ENCODE measurements at places on chromosomes 2 and 18. TPM values are rescaled to one million over a fixed set of nuclear protein-coding genes. Genes with fewer than 3 reads are reported as not detected.

- no peak for DNase-seq
These were observed 30.5 kb downstream of the PREPL start for GRCh38 chr2:44330801-44331200.

DNA sequence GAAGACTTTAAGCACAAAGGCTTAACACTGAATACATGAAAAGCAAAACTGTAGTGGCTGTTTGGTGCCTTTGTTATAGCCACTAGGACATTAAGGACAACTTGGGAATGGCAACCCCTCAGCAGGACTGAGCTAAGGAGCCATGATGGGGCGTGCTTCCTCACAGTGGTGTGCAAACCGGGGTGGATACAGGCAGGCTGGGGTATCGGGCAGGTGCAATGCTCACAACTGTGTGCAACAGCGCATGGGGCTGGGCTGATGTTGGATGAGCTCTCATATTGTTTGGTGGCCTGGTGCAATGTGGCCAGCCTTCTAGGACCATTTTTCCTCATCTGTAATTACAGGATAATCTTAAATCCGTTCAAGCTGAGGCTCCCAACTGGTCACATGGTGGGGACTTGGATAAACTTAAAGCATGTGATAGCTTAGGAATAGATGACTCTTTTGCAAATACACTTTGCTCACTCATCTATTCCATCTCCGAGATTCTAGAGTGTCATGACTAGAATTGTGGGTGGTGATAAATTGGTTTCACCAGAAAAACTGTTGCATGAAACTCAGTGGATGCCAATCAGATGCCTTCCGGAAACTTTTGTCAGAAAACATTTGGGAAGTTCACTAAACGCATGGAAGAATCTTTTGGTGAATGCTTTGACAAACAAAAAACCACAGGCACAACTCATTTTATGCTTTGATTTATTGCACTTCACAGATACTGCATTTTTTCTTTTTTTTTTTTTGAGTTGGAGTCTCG is 116.5 kb downstream of the PXDN start:
- no peak for DNase-seq

GRCh38 chr18:31278609-31279071 is 39.3 kb upstream of the DSG1 start:
- no peak for DNase-seq

GRCh38 chr2:150878356-150878755 is 383.3 kb downstream of the RBM43 start:
- DNase-seq, result no peak

DNA sequence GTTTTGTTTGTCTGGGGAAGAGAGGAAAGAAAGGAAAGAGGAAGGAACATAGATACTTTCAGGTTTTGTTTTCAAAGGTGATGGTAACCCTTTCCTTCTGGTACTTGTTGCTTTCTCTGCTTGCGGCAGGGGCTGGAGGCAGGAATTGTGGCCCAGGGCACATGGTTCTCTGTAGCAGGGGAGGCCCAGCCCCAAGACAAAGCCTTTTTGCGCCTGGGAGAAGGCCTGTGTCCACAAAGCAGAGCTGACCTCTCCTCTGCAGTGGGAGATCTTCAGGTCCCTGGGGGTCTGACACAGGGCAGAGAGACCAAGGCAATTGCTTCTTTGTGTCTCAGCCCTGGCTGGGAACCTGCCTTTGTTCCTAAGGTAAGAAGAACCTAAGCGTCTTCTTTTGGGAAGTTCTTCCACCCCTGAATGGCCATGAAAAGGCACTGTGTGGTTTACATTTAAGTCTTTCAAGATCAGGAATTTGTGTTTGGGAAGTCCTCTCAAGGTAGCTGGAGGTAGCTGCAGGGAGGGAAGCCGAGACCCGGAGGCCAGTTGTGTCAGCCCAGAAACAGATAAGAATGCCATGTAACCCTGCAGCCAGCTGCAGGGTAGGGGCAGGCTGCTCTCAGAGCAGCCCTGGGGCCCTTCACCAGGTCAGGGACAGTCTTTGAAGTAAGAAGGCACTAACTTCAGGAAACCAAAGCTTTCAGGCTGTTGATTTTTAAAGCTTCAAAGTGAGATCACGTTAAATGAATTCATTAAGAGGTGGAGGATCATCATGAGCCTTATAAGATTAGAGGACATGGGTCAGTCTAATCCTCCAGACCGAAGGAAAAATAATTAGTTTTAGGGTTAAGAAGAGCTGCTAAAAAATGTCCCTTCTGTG is 119.3 kb downstream of the STPG4 start:
- DNase-seq, result no peak

DNA sequence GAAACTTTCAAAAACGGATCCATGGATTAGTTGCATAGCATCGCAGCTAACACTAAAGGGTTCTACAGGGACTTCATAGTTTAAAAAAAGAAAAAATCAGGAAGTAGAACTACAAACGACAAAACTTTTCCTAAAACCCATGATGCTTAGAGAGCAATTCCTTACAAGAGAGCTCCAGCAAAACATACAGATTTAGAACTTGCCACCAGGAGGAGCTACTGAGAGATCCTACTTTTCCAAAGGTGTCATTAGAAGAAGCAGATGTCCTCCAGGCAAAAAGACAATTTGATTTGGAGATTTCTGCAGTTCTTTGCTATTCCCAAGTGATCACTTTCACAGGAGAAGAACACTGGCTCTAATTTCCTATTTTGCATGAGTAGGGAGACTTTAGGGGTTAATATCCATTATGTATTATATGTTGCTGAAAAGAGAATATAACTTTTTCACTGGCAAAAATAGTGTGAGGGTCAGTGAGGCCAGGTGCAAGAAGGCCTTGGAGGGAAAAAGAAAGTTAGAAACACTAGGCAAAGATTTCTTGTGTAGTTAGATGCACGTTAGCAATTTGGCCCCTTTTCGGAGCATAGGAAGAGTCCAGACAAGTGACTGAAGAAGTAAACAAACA is 436.2 kb downstream of the SUCLG1 start:
- DNase-seq, result no peak

The TFCP2L1 gene
- 0.07 TPM for total RNA-seq

The SIX3 gene
- 0.86 TPM for total RNA-seq

The IL1F10 gene
- not detected for total RNA-seq

The UBXN4 gene
- total RNA-seq, result 134 TPM
